ENCODE measurements at places on chromosomes 1 and 21.

- DNase-seq: peak; percentile 65
These were observed 321.9 kb downstream of the SETD4 start for GRCh38 chr21:35738347-35738961.

DNA sequence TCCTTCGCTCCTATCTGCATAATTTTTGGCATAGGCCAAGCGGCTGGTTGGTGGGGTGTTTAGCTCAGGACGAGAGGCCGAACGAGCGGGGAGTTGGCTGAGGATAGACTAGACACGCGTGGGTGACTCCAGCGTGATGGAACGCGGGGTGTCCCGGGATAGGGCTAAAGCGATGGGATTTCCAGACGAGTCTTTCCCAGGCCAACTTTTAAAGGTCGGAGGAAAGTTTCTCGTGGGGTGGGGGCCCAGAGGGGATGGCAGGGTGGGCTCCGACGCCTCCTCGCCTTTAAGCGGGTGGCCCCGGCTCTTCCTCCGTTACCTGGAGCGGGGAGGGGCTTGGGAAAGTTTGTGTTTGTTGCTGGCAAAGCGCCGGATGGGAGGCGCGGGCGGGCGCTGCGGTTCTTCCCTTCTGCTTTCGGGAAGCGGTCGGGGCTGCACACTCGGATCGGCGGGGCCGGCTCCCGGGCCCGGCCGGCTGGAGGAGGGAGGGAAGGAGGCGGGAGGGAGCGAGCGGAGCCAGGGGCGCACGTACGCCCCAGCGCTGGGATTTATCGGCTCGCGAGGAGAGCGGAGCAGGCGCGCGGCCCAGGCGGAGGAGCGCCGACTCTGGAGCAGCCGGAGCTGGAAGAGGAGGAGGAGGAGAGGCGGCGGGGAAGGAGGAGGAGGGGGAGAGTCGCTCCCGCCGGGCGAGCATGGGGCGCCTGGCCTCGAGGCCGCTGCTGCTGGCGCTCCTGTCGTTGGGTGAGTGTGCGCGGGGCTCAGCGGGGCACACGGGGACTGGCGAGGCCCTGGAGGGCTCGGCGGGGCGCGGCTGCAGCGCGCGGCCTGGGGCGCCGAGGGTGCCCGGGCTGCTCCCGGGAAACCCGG lies at the start of gene PTGFRN:
PTGFRN (plus strand) TSS at position 405 of the 867 bp plus-strand sequence; CDS start at position 693, 288 bp downstream.
- no peak for DNase-seq

DNA sequence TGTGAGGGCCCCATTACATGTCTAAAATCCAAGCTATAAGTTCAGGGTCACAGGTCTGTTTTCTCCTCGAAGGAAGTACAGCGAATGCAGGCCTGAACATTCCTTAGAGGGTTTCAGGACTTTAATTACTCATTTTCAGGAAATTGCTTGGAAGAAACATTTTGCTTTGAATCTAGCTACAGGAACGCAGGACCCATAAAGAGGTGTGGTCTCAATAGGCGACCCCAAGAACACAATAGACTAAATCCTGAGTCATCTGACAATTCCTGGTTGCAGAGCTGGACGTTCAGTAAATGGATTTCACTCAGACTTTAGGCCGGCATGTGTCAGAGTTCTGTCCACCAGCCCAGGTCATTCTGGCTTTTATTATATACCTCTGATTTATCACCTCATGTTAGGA lies 1.0 kb upstream of the ERG start:
- no peak for DNase-seq

GRCh38 chr1:241114699-241115233 lies 242.2 kb downstream of the RGS7 start:
- DNase-seq: no peak

GRCh38 chr1:27365372-27366112 lies 1.2 kb downstream of the MAP3K6 start:
- DNase-seq: peak; percentile 59

- DNase-seq: no peak
These were observed 158.3 kb downstream of the ST6GALNAC5 start for GRCh38 chr1:77025599-77025998.

GRCh38 chr1:101200513-101200912 lies 36.3 kb upstream of the S1PR1 start:
- DNase-seq: no peak

DNA sequence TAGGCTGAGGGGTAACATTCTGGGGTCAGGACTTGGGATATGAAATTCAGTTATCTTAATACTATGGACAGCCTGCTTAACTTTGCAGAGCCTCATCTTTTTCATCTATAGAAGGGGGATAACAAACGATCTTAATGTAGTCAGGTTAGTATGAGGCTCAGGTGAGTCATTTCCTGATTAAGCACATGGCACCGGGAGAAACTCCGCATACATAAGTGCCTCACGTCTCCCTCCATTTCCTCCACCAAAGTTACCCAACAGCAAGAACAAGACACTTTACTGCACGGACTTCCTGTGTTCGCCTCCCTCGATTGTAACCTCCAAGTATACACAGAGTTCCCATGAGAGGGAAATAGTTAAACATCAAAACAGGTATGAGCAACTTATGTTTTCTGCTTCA lies 112.7 kb upstream of the COA6 start:
- DNase-seq: no peak

GRCh38 chr1:57483954-57484353 lies 60.1 kb upstream of the DAB1 start:
- no peak for DNase-seq

- no peak for DNase-seq
These were observed 216.9 kb upstream of the SAMSN1 start for GRCh38 chr21:14762734-14763694.

DNA sequence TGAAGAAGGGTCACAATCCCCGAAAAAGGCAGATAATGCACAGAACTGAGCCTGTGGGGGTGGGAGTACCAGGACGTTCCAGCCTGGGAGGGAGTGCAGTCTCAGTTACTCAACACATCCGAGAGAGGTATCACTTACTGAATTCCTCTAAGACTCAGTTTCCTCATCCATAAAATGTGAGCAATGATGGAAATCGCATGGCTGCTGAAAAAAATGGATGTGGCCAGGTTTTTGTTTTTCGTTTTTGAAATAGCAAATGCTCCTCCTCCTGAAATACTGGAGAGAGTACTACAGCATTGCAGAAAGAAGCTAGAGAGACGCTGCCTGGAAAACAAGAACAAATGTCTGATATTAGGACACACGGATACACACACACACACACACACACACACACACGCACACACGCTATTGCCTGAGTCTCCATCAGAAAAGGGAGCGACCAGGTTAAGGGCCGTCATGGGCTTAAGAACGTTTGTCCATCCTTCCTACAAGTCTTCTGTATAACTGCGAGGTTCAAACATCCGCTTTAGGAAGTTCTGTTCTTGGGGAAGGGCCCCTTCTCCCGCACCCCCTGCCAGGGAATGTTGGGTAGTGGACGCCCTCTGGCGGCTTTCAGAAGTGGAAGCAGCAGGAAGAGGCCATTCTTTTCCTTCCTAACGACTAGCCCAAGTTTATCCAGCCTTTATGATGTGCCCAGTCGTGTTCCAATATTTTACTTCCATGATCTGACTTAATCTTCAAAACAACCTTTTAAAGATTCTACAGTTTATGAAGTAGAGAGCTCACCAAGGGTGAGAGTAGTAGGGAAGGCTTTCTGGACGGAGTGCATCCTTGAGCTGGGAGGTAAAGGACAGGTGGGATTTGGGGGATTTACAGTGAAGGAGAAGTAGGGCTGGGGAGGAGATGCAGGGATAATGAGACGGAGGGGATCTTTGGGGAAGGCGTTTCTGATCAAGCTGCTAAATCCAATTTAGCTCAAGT lies 699 bp upstream of the NES start:
- DNase-seq: peak; percentile 32

GRCh38 chr1:36322786-36323635 lies 434 bp downstream of the EVA1B start:
- no peak for DNase-seq

DNA sequence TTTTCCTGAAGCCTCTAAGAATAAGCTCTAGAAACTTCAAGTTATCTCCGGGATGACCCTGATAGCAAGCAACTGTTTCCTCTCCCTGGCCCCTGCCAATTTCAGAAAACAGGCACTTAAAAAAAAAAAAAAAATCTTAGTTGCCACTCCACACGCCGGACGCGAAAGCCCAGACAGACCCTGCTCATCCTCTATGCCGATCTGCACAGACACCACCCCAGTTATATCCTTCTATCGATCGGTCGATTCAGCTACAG lies 1.7 kb downstream of the ANP32E start:
- DNase-seq: peak; percentile 45

GRCh38 chr1:210467440-210468043 lies 138.8 kb downstream of the HHAT start:
- no peak for DNase-seq

GRCh38 chr21:43913928-43914327 lies 48.9 kb downstream of the AGPAT3 start:
- no peak for DNase-seq

DNA sequence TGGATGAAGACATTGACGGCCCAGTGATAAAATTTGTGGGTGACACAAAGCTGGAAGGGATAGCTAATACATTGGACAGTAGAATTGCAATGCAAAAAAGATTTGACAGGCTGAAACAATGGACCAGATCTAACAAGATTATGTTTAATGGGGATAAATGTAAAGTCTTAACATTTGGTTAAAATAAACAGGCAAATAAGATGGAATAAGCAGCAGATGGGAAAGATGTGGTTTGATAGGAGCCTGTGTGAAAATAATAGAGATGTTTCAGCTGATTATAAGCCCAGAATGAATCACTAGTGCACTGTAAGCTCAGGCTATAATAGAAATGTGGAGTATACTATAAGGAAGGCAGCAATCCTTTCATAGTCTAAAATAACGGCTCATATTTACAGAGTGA lies 66.2 kb upstream of the NHLH2 start:
- no peak for DNase-seq

- DNase-seq: no peak
These were observed 809.2 kb downstream of the USP25 start for GRCh38 chr21:16538936-16539440.

- DNase-seq: no peak
These were observed 27.5 kb downstream of the RBM11 start for GRCh38 chr21:14243461-14243860.

GRCh38 chr1:225777058-225777582 lies 506 bp upstream of the SRP9 start:
- DNase-seq: no peak

- peak; percentile 74 for DNase-seq
These were observed at the start of gene PALMD for GRCh38 chr1:99645699-99646531. Gene PALMD (plus strand): TSS chr1:99646113. CDS start chr1:99646318, 205 bp downstream.

DNA sequence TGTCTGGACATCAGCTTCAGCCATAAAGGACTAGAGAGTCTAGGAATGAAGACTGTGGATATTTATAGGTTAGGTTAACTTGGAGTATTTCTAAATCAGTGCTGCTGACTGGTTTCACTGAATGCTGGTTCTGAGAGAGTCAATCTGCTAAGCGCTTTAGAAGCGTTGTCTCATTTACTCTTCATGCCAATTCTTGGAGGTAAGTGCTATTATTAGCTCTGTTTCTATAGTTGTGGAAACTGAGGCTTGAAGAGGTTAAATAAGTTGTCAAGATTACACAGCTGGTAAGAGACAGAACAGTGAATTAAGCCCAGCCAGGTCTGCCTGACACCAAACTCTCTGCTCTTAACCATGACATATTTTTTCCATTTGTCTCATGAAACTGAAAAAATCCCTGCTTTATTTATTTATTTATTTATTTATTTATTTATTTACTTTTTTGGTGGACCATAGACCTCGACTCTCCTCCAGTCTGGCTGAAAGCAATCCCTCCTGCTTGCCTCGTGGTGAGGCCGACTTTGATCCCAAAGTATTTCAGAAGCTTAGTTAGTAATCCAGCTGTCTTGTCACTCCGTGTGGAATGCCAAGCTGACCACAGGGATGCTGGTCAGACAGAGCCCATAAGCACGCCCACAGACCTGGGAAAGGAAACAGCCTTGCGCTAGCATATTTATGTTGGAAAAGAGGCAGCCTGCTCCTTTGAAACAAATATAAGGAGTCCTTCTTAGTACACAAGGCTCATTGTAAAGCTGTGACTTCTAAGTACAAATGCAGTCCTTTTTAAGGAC lies 16.9 kb downstream of the NTMT2 start:
- DNase-seq: no peak

DNA sequence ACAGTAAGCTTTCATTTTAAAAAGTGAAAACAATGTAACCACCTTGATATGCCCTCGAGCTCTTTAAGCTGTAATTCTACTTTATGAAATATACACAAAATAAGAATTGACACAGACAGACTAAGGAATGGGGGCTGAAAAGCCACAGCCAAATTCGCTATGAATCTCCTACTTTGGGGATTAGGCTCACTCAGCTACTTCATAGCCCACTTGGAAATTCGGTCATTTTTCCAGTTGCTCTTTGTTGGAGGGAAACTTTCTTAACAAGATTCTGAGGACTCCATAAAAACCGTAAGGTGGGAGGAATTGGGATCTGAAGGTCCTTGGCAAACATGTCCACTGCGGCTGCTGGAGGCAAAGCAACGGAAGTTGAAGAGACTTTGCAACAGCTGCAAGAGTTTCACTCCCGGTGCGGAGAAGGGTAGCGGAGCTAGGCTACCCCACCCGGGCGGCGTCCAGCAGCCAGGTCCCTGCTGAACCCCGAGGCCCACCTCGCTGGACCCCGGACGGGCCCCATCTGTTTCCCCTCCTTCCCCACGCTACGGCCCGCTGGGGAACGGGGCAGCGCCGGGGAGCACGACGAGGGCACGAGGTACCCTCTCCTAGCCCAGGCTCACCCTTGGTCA lies 634 bp downstream of the MYCBP start:
- no peak for DNase-seq

DNA sequence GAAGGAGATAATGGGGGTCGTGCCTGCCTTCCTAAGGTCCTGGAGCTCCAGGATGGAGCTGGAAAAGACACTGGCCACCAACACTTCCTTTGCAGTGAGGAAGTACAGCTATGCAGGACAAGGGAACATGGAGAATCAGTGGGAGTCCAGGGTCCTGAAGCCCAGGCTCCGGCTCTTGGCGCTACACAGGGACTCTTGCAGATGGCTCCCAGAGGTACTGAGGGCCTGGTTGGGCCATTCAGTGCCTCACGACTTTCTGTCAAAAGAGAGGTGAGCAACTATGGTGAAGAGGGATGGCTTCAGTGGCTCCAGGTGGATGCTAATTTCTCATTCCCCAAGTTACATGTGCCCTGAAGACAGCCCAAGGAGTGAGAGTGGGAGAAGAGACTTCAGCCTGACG lies 1.8 kb upstream of the ETNK2 start:
- no peak for DNase-seq

GRCh38 chr1:21782349-21782867 lies 541 bp downstream of the USP48 start:
- DNase-seq: no peak

DNA sequence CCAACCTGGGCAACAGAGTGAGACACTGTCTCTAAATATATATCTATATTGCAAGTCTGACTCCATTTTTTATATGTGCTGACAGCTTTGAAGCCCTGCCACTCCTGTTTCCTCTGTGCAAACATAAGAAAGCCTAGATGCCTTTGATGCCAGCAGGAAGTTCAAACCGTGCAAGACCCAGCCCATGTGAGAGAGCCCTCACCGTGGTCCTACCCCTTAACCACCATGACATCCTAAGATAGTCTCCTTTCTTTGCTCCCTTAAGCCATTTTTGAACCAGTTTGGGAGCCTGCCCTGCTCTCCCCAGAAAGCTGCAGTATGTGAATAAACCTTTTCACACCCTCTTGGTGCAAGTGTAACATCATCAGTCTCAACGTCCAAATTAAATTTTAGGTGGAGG lies 3.7 kb upstream of the DIPK1A start:
- no peak for DNase-seq
